ENCODE measurements at places on chromosomes 1 and 21. TPM values are rescaled to one million over a fixed set of nuclear protein-coding genes. Genes with fewer than 3 reads are reported as not detected.

CELSR2 gene
- total RNA-seq, result 4.7 TPM

PRELP gene
- not detected for total RNA-seq

ITLN2 gene
- total RNA-seq, result 0.70 TPM

LPAR3 gene
- 0.20 TPM for total RNA-seq

GNL2 gene
- total RNA-seq, result 52.0 TPM

VN1R5 gene
- not detected for total RNA-seq

LDLRAD2 gene
- 0.14 TPM for total RNA-seq

RNU1-4 gene
- 44.9 TPM for total RNA-seq

AXDND1 gene
- 0.17 TPM for total RNA-seq

ITPKB gene
- total RNA-seq, result 2.3 TPM

DNAJC28 gene
- total RNA-seq, result 0.28 TPM

HENMT1 gene
- 3.8 TPM for total RNA-seq

CFHR1 gene
- total RNA-seq, result not detected

CHML gene
- 8.1 TPM for total RNA-seq

FAAH gene
- total RNA-seq, result 1.1 TPM

DDAH1 gene
- 7.1 TPM for total RNA-seq

KRTAP6-1 gene
- total RNA-seq, result not detected

ADAMTSL4 gene
- total RNA-seq, result 6.9 TPM

KRTAP20-1 gene
- total RNA-seq, result not detected

CCDC27 gene
- total RNA-seq, result not detected

AMY1A gene
- total RNA-seq, result not detected
